ENCODE measurements at places on chromosomes 1 and 21.

- DNase-seq = no peak
These were observed 157.7 kb downstream of the SEC16B start for GRCh38 chr1:177812144-177812543.

GRCh38 chr1:41918450-41919043 is at the start of gene HIVEP3:
TSS of gene HIVEP3 (minus strand) at chr1:41918922.
- peak; percentile 40 for DNase-seq

- no peak for DNase-seq
These were observed 57.7 kb upstream of the LRP8 start for GRCh38 chr1:53385276-53386225.

DNA sequence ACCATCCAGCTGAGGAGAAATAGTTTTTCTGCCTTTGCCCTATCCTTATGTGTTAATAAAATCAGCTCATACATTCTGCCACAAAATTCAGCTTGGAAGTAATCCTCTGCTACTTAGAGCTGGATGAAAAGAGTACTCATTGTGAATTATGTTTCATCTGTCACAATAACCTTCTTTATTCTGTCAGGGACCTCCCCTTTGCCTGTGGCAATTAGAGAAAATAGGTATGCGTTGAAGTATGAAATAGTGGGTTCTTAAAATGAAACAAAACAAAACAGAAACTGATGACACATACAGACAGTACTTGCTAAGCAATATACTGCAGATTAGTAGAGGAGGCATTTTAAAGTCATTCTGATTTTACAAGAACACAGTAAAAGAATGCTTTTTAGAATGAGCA is 578.5 kb downstream of the USP25 start:
- peak; percentile 25 for DNase-seq

- no peak for DNase-seq
These were observed 5.9 kb upstream of the TNFSF4 start for GRCh38 chr1:173212952-173213491.

DNA sequence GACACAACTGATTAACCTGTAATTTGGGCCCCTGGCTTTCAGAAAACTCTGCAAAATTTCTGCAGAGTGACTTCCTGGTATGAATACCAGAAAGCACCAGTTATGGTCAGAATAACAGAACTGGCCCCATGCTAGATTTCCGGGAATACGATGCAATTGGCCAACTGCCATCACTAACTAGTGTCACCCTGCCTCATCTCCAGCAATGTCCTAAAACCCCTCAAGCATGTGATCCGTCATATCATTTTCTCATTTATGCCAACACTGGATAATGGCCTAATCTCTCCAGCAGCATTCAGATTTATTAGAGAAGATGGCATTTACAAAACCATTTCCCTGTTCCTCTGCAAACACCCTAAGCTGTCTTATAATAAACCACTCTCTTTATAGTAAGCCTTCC is 15.4 kb downstream of the KAZN start:
- no peak for DNase-seq

GRCh38 chr1:150018165-150018564 is 7.6 kb upstream of the OTUD7B start:
- no peak for DNase-seq

DNA sequence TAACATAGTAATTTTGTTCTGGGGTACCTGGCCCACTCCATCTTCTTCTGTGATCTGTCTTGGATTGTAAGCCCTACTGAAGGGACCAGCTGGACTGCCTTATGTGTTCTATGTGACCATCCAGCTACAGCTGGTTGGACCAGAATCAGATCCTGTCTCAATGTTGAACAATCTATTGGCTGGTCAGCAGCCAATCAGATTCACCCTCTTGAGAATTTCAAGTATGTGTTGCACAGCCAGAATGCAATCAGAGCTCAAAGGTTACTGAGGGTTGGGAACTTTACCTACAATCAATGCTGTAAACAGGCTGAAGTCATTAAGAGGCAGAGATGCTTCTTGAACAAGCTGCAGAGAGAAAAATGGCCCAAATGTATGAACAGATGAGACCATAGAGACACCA is 61.9 kb downstream of the KCNC4 start:
- DNase-seq = no peak

- peak; percentile 17 for DNase-seq
These were observed 12.0 kb upstream of the PHLDA3 start for GRCh38 chr1:201481004-201481380.

- DNase-seq = peak; percentile 35
These were observed 147.1 kb downstream of the SLC45A1 start for GRCh38 chr1:8465013-8465412.

DNA sequence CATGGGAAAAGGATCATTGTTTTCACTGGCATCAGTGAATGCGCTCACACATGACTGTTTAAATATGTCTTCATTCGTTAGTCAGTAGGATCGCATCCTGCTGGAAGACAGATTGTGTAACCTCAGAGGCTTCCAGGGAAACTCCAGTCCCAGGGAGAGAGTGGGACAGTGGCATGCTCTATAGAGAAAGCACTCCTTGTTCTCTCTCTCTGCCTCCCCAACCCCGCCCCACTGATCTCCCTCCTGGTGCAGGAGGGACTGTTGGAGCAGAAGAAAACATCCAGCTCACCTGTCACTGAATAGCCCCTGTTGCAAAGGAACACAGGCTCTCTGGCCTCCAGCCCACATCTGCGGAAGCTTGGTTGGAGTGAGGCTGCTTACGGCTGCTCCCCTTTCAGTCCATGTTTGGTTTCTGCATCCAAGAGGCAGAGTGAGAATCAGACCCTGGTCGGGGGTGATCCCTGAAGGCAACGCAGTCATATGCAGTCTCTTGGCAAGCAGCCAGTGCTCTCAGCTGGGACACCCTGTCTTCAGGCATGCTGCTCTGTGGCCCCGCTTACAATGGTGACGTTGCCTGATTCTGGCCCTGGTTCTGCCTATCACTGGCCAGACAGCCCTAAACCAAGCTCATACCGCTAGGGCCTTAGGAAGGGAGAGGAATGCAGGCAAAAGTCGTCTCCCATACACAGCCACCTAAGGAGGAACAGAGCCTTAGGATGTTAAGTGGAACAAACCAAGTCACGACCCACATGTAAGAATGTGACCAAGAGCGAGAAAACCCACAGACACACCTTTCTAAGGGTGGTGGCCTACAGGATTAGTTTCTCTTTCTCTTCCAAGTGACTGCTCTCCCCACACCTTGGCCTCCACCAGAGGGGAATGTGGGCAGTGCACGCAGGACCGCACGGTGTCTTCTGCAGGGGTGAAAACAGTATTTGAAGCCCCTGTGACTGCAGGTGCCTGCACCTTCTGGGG is 39.7 kb downstream of the BACE2 start:
- DNase-seq = no peak

DNA sequence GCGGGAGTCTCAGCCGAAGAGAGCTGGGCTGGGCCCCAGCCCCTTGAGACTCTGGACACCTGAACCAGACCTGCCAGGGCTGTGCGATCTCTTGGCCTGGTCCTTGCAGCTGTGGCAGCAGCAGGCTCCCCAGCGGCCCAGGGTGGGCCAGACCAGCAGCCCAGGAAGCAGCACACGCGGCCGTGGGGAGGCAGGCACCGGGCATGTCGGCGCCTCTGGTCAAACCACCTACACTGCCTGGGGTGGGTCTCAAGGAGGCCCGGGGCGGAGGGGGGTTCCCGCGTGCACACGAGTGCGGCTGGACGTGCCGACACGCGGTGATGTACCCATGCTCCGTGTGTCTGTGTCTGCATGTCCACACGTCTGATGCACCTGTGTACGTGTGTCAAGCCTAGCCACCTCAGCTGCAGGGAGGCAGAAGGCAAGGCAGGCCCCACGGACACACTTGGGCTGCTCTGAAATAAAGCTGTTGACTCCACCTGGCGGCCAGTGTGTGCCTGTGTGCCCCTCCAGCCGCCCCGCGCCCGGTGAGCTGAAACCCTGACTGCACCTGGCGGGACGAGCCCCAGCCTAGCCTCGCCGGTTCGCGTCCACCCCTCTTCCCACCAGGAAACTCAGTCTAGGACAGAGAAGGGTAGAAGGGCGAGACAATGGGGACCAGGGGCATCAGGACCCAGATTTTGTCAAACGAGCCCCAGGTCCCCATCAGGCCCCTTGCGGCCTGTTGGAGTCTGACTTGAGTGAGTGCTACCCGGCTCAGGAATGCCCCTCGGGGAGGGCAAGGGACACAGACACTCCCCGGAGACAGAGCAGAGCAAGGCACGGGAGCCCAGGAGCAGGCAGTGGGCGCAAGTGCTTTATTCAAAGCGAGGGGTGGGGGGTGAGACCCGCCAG is 11.6 kb downstream of the SCNN1D start:
- peak; percentile 69 for DNase-seq

GRCh38 chr1:93878501-93878888 is 511 bp downstream of the DNTTIP2 start:
- no peak for DNase-seq

DNA sequence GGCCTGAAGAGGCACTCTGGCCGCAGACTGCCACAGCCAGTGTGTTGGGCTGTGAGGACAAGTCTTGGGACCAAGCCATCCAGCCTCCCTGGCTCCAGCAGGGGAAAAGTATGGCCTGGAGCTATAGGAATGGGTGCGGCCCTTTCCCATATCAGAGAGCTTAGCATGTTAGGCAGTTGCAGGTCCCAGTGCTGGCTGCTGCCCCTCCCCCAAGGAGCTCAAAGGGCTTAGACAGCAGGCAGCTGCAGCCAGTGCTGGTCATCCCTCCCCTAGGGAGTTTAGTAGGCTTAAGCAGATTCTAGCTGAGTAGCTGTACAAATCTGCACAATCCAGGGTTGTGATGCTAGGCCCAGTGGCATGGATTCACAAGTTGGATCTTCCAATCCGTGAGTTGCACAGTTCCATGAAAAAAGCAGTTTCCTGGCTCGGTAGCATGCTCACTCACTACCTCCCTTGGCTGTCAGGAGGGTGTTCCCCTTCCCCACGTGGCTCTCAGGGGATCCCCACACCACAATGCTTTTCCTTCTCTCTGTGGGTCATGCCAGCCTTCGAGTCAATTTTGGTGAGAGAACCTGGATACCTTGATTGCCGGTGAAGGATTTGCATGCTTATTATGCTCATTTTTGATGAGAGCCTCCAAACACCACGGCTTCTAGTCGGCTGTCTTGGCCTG is 1490.8 kb downstream of the BRINP3 start:
- peak; percentile 64 for DNase-seq

DNA sequence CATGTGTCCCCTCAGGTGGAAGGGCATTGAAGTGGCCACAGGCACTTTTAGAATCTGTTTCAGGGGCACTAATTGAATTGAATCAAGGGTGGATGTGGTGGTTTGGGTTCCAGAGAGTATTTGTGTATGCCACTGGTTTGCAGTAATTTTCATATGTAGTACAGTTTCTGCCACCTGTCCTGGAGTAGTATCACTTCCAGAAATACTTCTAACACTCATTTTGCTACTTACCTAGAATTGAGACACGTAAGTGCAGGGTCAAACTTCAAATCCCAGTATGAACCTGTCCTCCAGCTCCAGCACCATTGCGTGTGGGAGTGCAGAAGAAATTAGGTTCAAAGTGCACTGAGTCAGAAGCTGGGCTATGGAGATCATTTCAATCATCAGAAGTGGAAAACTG is 26.8 kb downstream of the RSPH1 start:
- no peak for DNase-seq

DNA sequence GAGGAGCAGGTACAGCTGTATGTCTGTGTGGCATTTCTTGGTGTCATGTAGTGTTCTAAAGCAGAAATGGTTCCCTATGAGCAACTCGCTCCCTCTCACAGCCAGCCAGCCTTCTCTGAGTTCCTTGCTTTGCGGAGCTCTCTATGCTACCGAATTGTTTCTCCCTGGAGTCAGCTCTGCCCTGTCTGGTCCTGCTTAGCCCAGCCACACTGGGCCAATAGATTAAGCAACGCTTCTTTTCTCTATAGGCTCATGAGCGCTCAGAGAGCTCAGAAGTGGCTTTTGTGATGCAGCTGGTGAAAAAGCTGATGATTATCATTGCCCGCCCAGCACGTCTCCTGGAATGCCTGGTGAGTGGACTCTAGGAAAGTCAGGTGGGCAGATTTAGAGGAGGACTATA is 113.1 kb downstream of the PIK3R3 start:
- no peak for DNase-seq

GRCh38 chr1:233651563-233652233 is 37.8 kb downstream of the KCNK1 start:
- no peak for DNase-seq

- no peak for DNase-seq
These were observed 58.5 kb downstream of the PSMG1 start for GRCh38 chr21:39124681-39125251.

DNA sequence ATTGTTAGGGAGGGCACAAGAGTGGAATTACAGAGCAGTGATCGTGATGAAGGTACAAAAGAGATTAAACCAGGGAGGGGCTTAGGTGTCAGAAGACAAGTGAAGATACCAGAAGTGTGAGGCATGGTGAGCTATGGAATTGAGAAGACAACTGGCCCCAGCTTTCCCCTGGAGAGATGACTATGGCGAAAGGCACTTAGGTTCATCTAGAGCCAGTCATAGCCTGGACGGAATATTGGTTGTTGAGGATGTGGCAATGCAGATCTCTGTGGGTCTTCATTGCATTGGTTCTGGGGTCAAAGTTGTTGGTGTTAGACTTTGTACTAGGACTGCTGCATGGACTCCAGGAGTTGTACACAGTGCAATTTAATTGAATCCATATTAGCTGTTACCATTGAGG is 115.7 kb downstream of the FASLG start:
- no peak for DNase-seq

- DNase-seq = peak; percentile 67
These were observed 53.8 kb downstream of the MACF1 start for GRCh38 chr1:39258146-39258924.

DNA sequence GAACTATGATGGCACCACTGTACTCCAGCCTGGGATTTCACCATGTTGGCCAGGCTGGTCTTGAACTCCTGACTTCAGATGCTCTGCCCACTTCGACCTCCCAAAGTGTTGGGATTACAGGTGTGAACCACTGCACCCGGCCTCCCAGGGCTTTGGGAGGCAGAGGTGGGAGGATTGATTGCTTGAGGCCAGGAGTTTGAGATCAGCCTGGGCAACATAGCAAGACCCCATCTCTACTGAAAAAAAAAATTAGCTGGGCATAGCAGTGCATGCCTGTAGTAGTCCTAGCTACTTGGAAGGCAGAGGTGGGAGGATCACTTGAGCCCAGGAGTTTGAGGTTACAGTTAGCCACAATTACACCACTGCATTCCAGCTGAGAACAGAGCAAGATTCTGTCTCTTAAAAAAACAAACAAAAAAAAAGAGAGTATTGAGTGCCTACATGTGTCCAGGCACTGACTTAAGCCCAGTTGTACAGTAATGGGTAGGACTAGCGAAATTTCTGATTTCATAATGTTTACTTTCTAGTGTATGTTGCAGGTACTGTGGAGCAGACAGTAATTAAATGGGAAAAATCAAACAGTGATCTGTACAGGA is 4.2 kb downstream of the MANEAL start:
- DNase-seq = no peak

- DNase-seq = no peak
These were observed 32.6 kb downstream of the OR2G3 start for GRCh38 chr1:247638011-247638410.

Data from NCI-H524 (cell line).